AG09309 (cell line): ENCODE measurements at places on chromosomes 13 and 19.

GRCh38 chr13:26629260-26629825 lies 71.9 kb downstream of the WASF3 start:
- DNase-seq: no peak

- no peak for DNase-seq
Observed at GRCh38 chr13:37273836-37274235, 168.4 kb upstream of the CSNK1A1L start.

GRCh38 chr13:94464771-94465170 lies 14.7 kb downstream of the DCT start:
- no peak for DNase-seq

- no peak for DNase-seq
Observed at GRCh38 chr19:55640043-55640576, 692 bp upstream of the ZNF580 start.

- no peak for DNase-seq
Observed at GRCh38 chr13:44498969-44499368, 77.2 kb downstream of the TSC22D1 start.

- no peak for DNase-seq
Observed at GRCh38 chr19:49422407-49423070, 702 bp downstream of the PTH2 start.

- no peak for DNase-seq
Observed at GRCh38 chr13:89310943-89311672, 1639.9 kb downstream of the SLITRK5 start.

DNA sequence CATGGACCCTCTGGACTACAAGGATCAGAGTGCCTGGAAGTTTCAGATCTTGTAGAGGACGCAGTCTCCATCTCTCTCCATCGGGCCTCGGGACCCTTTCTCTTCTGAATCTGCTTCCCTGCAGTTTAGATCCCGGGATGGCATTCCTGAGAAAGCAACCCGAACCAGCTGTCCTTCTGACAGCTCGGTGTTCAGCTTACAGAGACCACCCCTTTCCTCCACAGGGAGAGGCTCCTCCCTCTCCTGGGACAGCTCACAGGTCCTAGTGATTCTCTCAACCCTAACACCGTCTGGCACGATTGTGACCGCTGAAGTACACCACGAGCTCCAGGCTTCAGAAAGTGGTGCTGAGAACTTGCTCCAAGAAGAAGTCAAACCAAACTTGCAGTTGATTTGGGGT lies 18.2 kb downstream of the CRX start:
- no peak for DNase-seq

GRCh38 chr19:18274781-18275356 lies 617 bp upstream of the IQCN start:
- DNase-seq: no peak

- no peak for DNase-seq
Observed at GRCh38 chr19:1521636-1522035, 2.2 kb upstream of the PLK5 start.

DNA sequence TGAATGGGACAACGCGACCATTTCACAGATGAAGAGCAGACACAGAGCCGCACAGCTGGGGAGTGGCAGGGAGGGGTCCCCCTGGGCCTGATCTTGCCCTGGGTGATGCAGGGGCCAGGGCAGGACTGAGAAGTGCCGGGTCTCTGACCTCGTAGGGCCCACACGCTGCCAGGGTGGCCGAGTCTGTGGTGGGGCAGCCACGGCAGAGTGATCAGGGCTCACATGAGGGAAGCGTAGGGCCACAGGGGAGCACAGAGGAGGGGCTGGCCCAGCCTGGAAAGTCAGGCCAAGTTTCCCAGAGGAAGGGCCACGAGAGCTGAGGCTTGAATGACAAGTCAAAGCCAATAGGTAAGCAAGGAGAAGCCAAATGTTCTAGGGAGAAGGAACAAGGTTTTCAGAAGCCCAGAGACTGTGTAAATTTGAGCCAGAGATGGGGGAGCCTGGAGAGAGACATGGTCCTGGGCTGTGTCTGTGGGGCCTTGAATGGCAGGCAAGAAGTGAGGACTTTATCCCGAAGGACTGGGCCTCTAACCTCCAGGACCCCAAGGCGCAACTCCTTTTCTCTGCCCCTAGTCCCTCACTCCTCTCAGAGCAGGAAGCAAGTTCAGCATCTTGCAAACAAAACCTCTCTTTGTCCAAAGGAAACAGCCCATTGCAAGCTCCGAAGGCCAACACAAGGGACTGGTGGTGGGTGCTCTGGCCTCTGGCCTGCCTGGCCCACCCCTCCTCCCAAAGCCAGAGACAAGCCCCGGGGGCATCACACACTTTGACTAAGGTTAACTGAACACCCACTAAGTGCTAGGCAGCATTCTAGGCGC lies 31.7 kb upstream of the FXYD3 start:
- no peak for DNase-seq

GRCh38 chr13:106143930-106144709 lies 391.3 kb downstream of the EFNB2 start:
- DNase-seq: no peak

- DNase-seq: no peak
Observed at GRCh38 chr19:42198676-42199439, 18.6 kb downstream of the DEDD2 start.

DNA sequence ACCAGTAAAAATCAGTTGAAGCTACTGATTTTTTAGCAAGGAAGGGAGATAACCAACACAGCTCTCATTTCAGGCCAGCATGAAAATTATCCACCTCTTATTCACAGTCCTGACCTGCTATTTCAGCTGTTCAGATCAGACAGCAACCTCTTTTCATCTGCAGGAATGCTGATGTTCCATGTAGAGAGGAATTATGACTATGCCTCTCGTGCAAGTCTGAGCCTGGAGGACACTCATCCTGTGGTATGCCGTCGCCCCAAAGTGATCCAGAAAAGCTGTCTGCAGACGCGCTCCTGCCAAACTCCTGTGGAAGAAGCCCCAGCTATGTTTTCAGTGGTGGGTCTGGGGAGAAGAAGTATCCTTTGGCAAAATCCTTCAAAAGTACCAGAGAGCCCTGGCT lies 563.5 kb upstream of the SLITRK1 start:
- peak; percentile 28 for DNase-seq

DNA sequence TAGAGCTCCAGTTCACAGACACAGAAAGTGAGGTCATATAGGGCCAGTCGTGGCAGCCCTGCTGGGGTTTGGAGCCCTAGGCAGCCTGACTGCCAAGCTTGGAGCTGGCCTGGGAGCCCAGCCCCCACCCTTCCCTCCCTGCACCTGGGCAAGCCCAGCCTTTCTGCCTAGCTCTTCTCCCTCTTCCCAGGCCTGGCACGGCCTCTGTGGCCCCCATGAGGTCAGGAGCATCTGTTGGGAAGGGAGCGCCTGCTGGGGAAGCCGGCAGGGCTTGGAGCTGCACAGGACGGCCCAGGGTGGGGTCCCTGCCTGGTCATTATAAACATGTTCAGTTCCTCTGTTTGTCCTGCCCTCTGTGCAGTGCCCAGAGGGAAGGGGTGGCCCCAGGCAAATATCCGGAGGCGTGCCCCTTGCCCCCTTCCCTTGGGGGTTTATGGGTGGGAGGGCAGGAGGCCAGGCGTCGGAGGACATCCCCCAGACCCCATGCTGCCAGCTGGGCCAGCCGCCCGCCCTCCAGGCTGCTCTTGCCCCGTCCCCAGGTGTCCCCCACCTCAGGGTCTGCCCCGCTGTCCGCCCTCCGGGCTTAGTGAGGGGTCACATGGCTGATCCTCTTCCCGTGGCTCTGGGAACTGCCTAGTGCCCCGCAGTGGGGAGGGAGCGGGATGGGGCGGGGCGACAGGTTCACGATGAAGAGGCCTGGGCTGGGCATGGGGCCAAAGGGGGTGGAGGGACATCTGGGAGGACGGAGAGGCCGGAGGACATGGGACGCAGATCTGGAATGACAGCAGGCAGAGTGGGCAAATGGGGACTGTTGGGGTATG lies 30.0 kb upstream of the NCCRP1 start:
- DNase-seq: no peak

- no peak for DNase-seq
Observed at GRCh38 chr13:64505336-64505910, 2724.7 kb downstream of the PCDH9 start.

- DNase-seq: no peak
Observed at GRCh38 chr13:109615721-109616420, 170.5 kb downstream of the IRS2 start.

DNA sequence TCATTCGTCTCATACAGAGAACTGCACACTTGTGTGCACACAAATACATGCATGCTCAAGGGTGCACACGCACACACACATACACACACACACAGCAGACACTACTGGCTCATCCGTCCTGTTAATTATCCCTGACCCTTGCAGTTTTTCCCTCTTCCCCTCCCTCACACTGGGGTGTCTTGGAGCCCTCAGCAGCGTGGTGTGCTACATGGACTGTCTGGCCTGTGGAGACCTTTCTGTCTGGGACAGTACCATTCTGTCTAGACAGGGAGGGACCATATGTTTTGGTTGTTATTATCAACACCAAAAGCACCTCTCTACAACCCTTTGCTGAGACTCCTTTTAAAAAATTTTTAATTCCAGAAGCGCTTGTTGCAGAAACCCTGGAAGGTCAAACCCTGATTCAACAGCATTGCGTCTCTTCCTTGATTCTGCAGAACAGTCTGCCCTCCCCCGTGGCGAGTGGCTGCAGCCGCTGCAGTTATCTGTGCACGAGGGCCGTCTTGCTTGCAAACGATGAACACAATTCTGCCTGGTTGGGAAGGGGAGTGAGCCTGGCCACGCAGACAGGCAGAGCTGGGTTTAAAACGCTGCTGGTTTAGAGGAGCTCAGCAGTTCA lies 374.0 kb downstream of the IRS2 start:
- no peak for DNase-seq

DNA sequence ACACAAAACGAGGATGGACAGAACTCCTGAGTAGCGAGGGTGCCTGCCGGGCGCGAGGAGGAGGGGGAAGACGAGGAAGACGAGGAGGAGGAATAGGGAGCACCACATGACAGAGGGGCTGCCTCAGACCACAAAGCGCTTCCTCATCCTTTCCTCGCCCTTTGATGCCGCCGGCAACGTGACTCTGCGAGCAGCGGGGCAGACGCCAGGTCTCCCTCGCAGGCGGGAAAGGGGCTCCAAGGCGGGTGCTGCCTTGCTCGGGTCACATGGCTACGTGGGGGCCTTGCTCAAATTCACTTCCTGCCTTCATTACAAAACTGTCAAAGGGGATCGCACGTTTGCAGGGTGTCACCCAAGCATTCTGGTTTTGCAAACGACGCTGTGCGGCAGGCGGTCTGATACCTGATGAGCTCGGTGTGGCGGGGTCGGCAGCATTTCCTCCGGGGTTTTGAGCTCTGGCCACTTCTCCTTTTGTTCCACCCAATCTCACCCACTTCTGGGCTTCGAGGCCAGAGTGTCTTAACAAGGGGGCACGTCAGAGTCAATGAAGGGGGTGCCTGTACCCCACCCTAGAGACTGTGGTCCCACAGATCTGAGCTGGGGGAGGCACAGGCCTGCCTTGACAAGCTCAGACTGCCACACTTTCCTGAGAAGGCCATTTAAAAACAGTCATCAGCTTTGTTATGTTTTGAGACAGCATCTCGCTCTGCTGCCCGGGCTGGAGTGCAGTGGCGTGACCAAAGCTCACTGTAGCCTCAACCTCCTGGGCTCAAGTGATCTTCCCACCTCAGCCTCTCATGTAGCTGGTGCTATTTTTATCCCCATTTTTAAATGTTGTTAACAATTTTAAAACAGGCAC lies 14.9 kb downstream of the MAP2K2 start:
- no peak for DNase-seq

GRCh38 chr13:25237083-25237482 lies 50.2 kb downstream of the MTMR6 start:
- DNase-seq: no peak

- no peak for DNase-seq
Observed at GRCh38 chr13:33577007-33577406, 240.9 kb upstream of the RFC3 start.

- no peak for DNase-seq
Observed at GRCh38 chr13:53045189-53045588, 16.6 kb downstream of the OLFM4 start.

DNA sequence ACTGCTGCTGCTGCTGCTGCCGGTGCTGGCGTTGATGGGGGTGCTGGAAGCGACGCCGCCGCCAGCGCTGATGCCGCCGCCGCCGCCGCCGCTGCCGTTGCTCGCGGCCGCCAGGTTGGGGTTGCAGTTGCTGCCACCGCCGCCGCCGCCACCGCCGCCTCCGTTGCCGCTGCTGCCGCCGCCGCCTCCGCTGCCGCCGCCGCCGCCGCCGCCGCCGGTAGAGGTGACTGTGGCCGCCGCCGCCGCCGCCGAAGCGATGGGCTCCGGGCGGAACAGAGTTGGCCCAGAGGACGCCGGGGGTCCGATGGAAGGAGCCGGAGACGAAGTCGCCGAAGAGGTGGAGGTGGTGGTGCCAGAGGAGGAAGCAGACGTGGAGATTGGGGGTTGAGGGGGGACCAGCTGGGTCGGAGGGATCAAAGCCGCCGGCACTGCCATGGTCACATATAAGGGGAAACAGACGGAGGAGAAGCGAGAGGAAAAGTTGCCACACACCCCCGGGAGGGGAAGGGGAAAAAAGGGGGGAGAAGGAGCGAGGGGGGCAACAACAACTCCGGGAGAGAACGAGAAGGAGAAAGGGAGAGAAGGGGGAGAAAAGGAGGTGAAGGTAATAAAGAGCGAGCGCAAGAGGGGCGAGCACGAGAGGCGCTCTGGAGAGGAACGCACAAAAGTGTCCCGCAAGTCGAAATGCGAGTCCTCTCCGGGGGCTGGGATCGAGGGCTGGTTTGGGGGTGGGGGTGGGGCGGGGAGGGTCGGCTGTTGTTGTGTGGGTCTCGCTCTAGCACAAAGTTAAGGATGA lies 471 bp downstream of the DACH1 start:
- no peak for DNase-seq

- no peak for DNase-seq
Observed at GRCh38 chr19:13012390-13012689, 17.1 kb downstream of the NFIX start.

DNA sequence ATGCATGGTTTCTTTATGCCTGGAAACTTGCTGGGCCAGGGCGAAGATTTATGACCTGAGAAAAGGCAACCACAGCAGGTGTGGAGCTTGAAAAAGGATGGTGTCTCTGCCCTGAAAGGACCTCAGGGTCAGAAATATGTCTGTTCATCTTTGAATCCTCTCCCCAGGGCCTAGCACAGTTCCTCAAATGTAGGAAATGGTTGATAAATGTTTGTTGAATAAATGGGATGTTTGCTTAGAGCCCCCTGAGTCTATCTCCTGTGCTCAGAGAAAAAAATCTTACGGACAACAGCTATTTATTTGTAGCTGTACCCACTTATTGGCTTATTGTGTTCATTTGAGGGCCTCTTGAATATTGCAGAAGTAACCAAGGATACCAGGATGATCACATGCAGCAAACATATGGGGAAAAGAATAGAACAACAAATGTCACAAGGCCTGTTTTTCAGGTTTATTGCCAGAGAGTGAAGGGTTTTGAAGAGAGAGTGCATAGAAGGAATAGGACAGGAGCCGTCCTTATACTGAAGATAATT lies 114.5 kb downstream of the KLF5 start:
- no peak for DNase-seq

DNA sequence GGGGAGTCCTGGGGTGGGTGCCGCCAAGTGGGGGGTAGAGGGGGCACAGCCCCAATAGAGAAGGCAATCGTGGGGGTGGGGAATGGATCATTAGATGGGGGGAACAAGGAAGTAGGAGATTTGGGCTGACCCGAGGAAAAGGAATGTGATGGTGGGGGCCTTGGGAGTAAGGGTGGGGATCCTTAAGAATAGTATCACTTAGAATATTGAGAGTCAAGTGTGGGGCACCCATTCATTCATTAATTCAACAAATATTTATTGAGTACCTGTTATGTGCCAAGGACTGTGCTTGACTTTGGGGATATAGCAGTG lies 641 bp downstream of the PPP5C start:
- no peak for DNase-seq

GRCh38 chr19:570937-571565 lies 1.3 kb upstream of the BSG start:
- DNase-seq: no peak
